ENCODE measurements at places on chromosomes 6 and 20. TPM values are rescaled to one million over a fixed set of nuclear protein-coding genes. Genes with fewer than 3 reads are reported as not detected.

The C20orf202 gene
- total RNA-seq = not detected

The MED23 gene
- 18.3 TPM for total RNA-seq

The GABRR1 gene
- total RNA-seq = not detected

The DLK2 gene
- total RNA-seq = 19.1 TPM

The AP5S1 gene
- 23.1 TPM for total RNA-seq

The MAP7 gene
- 1.8 TPM for total RNA-seq

The OR14J1 gene
- total RNA-seq = not detected

The TP53TG5 gene
- total RNA-seq = not detected

The HLA-DRB1 gene
- 1.1 TPM for total RNA-seq

The TFAP2C gene
- total RNA-seq = 2.8 TPM

The EFCAB8 gene
- 1.1 TPM for total RNA-seq

The SIGLEC1 gene
- 0.03 TPM for total RNA-seq

The MAVS gene
- total RNA-seq = 32.3 TPM

The CDH22 gene
- total RNA-seq = not detected

The VWA7 gene
- total RNA-seq = 4.3 TPM

The MCM8 gene
- total RNA-seq = 28.3 TPM

The NFYA gene
- total RNA-seq = 34.7 TPM

The ENPP1 gene
- total RNA-seq = 6.8 TPM

The UNC5CL gene
- 0.36 TPM for total RNA-seq

The COL11A2 gene
- total RNA-seq = 0.57 TPM

The KCNQ5 gene
- 9.4 TPM for total RNA-seq

The PLTP gene
- 17.7 TPM for total RNA-seq

The NHLRC1 gene
- 2.1 TPM for total RNA-seq

The CRISP3 gene
- total RNA-seq = not detected

The GTF3C6 gene
- total RNA-seq = 146 TPM

The NTSR1 gene
- 44.1 TPM for total RNA-seq

The PERP gene
- 348 TPM for total RNA-seq

The CDSN gene
- not detected for total RNA-seq

The KHDRBS2 gene
- total RNA-seq = not detected

The NEURL2 gene
- total RNA-seq = 3.0 TPM

The SIRPG gene
- not detected for total RNA-seq

The SLC17A5 gene
- 20.6 TPM for total RNA-seq

The SLC52A3 gene
- 6.4 TPM for total RNA-seq

The RIPPLY2 gene
- total RNA-seq = 6.5 TPM

The BPIFB2 gene
- not detected for total RNA-seq

The ZBTB24 gene
- 21.5 TPM for total RNA-seq

The BHLHE23 gene
- not detected for total RNA-seq

The MEI4 gene
- 0.05 TPM for total RNA-seq

The CCR6 gene
- total RNA-seq = not detected

The HCK gene
- 0.98 TPM for total RNA-seq

The MRAP2 gene
- total RNA-seq = 2.5 TPM

The LAMA4 gene
- total RNA-seq = 11.9 TPM

The LPA gene
- 0.21 TPM for total RNA-seq

The IL20RA gene
- not detected for total RNA-seq
